ENCODE measurements at places on chromosomes 6 and 20.

- DNase-seq, result no peak
Observed at GRCh38 chr20:59027741-59028320, 4.3 kb downstream of the ATP5F1E start.

DNA sequence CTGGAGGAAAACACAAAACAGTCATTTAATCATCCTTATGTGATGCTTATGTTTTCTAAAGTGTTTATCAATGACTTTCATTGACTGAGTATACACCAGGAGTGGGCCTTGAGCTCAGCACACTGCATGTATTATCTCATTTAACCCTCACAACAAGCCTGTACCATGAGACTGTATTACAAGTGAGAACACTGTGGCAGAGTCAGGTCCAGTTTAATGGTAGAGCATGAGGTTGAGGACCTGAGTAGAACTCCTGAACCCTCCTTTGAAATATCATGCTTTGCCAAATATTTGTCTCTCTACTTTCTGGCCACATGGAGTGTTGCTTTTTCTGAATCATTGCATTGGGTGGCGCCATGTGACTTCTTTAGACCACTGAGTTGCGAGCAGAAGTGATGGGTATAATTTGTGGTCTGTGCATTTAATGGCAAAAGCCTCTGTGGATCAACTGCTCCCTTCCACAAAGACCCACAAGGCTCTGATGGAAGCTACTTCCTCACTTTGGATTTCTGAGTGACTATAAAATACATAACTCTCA is 65.0 kb upstream of the SIRPG start:
- no peak for DNase-seq

- no peak for DNase-seq
Observed at GRCh38 chr20:50943069-50943468, 11.8 kb upstream of the ADNP start.

DNA sequence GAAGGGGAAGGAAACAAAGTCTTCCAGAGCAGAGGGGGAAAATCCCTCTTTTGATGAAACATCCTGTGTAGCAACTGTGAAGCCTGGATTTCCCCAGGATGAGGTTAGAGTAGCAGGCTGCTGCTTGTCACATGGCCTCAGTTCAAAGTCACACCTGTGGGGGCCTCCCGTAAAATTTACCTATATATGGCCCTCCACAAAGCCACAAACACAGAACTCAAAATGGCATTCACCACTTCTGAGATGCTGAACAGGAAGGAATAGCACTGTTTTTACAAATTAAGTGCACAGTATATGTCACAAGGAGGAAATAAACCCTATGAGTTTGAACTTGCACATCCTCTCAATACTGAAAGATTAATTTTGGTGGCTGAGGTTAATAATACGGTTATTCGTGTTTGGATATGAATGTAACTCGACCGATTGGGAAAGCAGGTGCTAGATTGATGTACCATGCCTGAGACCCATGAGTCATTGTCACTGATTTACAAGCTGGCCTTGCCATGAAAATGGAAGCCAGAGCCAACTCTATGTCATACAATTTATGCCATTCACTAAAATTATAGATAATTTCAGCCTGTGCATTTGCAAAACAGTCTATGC is 70.6 kb downstream of the SGK1 start:
- DNase-seq, result peak; percentile 48
